ENCODE measurements at places on chromosomes 1 and 21. TPM values are rescaled to one million over a fixed set of nuclear protein-coding genes. Genes with fewer than 3 reads are reported as not detected.

The COL11A1 gene
- total RNA-seq = 10.0 TPM

The SMCP gene
- not detected for total RNA-seq

The HUNK gene
- total RNA-seq = 1.1 TPM

The LY9 gene
- total RNA-seq = not detected

The FCRL6 gene
- not detected for total RNA-seq

The HSD11B1 gene
- 0.28 TPM for total RNA-seq

The PIGR gene
- total RNA-seq = not detected

GRCh38 chr1:237139732-237140131 is 97.7 kb downstream of the RYR2 start:
- no peak for DNase-seq
- H3K36me3 ChIP-seq = no peaks in the 10 kb centered on the region
- H3K27me3 ChIP-seq = no peaks in the 10 kb centered on the region
- H3K4me3 ChIP-seq = no peak overlapping the region

DNA sequence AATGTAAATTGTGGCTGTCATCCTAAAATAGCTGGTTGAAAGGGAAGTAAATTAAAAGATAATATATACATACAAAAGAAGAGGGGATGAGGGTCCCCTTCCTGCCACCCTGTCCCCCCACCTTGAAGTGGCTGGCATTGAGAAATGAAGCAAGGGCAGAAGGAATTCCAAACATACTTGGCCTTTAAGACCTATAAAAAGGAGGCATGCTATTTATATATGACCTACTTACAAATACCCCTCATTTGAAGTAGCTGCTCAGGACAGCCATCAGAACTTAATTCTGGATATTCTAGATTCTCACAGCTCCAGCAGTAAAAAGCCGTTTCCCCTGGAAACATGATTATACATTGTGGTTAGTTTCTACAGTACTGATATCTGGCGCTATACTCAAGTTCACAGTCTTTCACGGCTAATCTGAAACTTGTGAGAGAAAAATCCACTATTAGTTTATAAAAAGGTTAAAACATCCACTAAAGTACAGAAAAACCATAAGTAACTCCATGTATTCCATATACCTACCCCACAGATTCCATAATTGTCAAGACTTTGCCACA is 9.6 kb upstream of the MAP10 start:
- no peak overlapping the region for H3K27ac ChIP-seq
- H3K4me3 ChIP-seq = no peak overlapping the region
- peak; percentile 8 for DNase-seq
- H3K4me1 ChIP-seq = peaks cover 4% of the 10 kb centered on the region
- H3K36me3 ChIP-seq = no peaks in the 10 kb centered on the region

- no peaks in the 10 kb centered on the region for H3K27me3 ChIP-seq
- no peaks in the 10 kb centered on the region for H3K36me3 ChIP-seq
- H3K4me3 ChIP-seq = no peak overlapping the region
- no peak for DNase-seq
- no peaks in the 10 kb centered on the region for H3K4me1 ChIP-seq
- H3K27ac ChIP-seq = no peak overlapping the region
These were observed 412.6 kb downstream of the PRDM2 start for GRCh38 chr1:14112613-14113012.

- no peaks in the 10 kb centered on the region for H3K36me3 ChIP-seq
- no peak overlapping the region for H3K4me3 ChIP-seq
- no peaks in the 10 kb centered on the region for H3K4me1 ChIP-seq
- no peak for DNase-seq
- no peaks in the 10 kb centered on the region for H3K27me3 ChIP-seq
- no peak overlapping the region for H3K27ac ChIP-seq
These were observed 284.4 kb upstream of the PKN2 start for GRCh38 chr1:88399690-88400089.

- no peaks in the 10 kb centered on the region for H3K36me3 ChIP-seq
- no peak overlapping the region for H3K4me3 ChIP-seq
- DNase-seq = peak; percentile 99
- peaks cover 23% of the 10 kb centered on the region for H3K4me1 ChIP-seq
- peak overlapping the region; percentile 15 for H3K27ac ChIP-seq
- H3K27me3 ChIP-seq = no peaks in the 10 kb centered on the region
These were observed 61.1 kb downstream of the TOMM20 start for GRCh38 chr1:235067396-235068157.

DNA sequence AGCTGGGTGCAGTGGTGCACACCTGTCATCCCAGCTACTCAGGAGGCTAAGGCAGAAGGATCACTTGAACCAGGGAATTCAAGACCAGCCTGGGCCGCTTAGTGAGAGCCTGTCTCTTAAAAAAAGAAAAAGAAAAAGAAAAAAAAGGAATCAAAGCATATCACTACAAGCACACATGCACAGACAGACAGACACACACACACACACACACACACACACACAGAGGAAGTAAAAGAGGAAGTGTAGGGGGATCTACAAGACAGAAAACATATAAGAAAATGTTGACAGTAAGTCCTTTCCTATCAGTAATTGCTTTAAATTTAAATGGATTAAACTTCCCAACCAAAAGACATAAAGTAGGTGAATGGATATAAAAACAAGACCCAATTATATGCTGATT is 180.3 kb downstream of the FAF1 start:
- no peak overlapping the region for H3K27ac ChIP-seq
- no peaks in the 10 kb centered on the region for H3K27me3 ChIP-seq
- H3K4me3 ChIP-seq = no peak overlapping the region
- H3K4me1 ChIP-seq = no peaks in the 10 kb centered on the region
- DNase-seq = no peak

DNA sequence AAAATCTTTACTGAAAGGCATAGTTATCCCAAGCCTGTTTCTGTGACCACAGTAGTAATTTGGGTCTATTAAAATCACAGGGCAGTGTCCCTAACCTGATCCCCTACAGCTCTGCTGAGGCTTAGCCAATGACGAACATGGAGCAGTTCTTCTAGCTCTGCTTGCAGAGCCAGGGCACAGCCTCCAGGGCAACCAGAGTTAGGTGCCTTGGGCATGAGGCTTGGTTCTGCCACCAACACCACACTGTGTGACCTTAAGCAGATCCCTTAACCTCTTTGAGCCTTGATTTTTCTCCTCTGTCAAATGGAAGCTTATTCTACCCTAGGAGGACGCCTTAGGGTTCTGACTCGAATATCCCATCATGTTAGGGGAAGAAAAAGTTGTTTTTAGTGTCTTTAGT is 86.7 kb upstream of the TLR5 start:
- H3K27ac ChIP-seq = peak overlapping the region; percentile 4
- H3K27me3 ChIP-seq = no peaks in the 10 kb centered on the region
- no peak for DNase-seq
- peaks cover 20% of the 10 kb centered on the region for H3K4me1 ChIP-seq

GRCh38 chr21:30146558-30147282 is 19.9 kb downstream of the CLDN17 start:
- H3K4me1 ChIP-seq = no peaks in the 10 kb centered on the region
- H3K27ac ChIP-seq = no peak overlapping the region
- DNase-seq = no peak
- H3K4me3 ChIP-seq = no peak overlapping the region
- H3K36me3 ChIP-seq = no peaks in the 10 kb centered on the region
- no peaks in the 10 kb centered on the region for H3K27me3 ChIP-seq

DNA sequence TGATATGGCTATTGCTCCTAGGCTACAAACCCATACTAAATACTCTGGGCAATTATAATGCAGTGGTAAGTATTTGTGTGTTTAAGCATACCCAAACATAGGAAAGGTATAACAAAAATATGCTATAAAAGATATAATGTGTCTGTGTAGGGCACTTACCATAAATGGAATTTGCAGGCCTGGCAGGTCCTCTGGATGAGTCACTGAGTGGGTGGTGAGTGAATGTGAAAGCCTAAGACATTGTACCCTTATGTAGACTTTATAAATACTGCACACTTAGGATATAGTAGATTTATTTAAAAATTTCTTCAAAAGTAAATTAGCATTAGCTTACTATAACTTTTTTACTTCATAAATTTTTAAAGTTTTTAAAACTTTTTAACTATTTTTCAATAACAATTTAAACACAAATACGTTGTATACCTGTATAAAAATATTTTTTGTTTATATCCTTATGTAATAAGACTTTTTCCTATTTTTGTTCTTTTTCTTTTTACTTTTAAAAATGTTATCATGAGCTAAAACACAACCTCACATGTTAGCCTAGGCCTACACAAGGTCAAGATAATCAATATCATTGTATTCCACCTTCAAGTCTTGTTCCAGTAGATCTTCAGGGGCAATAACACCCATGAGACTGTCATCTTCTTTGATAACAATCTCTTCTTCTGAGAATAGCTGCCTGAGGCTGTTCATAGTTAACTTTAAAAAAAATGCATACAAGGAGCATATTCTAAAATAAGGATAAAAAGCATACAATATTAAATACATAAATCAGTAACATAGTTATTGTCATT is 306.3 kb upstream of the RGS18 start:
- H3K36me3 ChIP-seq = no peaks in the 10 kb centered on the region
- H3K4me1 ChIP-seq = no peaks in the 10 kb centered on the region
- DNase-seq = peak; percentile 78
- no peak overlapping the region for H3K27ac ChIP-seq

- no peak overlapping the region for H3K27ac ChIP-seq
- H3K27me3 ChIP-seq = peaks cover 1% of the 10 kb centered on the region
- DNase-seq = no peak
- no peaks in the 10 kb centered on the region for H3K4me1 ChIP-seq
- no peaks in the 10 kb centered on the region for H3K36me3 ChIP-seq
- H3K4me3 ChIP-seq = no peak overlapping the region
These were observed 13.9 kb downstream of the LMX1A start for GRCh38 chr1:165342587-165342986.

DNA sequence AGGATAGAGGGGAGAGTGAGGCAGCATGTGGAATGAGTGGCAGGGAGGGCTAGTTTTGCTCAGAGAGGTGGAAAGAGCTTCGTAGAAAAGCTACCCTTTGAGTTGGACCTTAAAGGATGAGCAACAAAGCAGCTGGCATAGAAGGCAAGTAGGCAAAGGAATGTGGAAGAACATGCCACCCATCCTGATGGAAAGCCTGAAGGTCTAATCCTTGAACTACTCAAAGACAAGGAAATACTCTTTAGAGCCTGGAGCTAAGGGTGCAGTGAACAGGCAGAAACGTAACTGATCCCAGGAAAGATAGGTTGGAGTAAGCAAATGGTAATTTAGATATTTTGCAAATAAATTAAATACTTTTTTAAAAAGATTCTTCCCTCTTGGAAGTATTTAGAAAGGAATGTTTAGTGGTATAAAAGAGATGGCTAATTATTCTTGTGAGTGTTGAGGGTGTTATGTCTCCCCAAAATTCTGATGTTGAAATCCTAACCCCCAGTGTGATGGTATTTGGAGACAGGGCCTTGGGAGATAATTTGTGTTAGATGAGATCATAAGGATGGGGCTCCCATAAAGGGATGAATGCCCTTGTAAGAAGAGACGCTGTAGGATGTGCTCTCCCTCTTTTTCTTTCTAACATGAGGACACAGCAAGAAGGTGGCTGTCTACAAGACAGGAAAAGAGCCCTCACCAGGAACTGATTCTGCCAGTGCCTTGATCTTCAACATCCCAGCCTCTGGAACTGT is 308.1 kb upstream of the RUNX1 start:
- peaks cover 2% of the 10 kb centered on the region for H3K4me1 ChIP-seq
- no peak for DNase-seq
- H3K36me3 ChIP-seq = no peaks in the 10 kb centered on the region
- no peaks in the 10 kb centered on the region for H3K27me3 ChIP-seq
- no peak overlapping the region for H3K4me3 ChIP-seq

GRCh38 chr1:79988401-79988800 is 981.9 kb upstream of the ADGRL4 start:
- H3K4me1 ChIP-seq = no peaks in the 10 kb centered on the region
- no peak overlapping the region for H3K4me3 ChIP-seq

DNA sequence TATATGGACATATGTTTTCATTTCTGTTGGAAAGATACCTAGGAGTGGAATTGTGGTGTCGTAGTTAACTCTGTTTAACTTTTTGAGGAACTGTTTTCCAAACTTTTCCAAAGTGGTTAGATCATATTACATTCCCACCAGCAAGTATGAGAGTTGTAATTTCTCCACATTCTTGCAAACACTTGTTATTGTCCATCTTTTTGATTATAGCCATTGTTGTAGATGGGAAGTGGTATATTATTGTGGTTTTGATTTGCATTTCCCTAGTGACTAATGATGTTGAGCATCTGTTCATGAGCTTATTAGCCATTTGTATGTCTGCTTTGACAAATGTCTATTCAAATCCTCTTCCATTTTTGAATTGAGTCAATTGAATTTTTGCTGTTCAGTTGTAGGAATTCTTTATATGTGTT is 19.8 kb downstream of the CAMTA1 start:
- H3K27ac ChIP-seq = no peak overlapping the region
- no peaks in the 10 kb centered on the region for H3K36me3 ChIP-seq

Data from IMR-90 (cell line).